ENCODE measurements at places on chromosomes 16 and 17. TPM values are rescaled to one million over a fixed set of nuclear protein-coding genes. Genes with fewer than 3 reads are reported as not detected.

DNA sequence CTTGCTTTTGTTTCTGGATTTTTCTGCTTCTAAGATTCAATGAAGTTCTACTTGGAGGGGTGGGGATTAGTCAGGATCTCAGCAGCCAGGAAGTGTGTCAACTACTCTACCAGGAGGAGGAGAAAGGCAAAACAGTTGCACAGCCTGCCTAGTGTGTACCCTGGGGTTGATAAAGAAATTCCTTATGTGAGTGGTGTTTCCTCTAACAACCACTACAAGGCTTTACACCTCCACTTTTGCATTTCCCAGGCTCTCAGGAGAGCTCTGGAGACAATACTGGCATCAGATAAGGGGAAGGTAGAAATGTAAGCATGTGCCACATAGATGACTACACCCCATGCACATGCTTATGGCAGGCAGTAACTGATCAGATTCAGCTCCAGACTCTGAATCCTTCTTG, 174.6 kb downstream of the TOX3 start:
- H3K27me3 ChIP-seq, result no peaks in the 10 kb centered on the region
- H3K4me1 ChIP-seq, result no peaks in the 10 kb centered on the region
- H3K36me3 ChIP-seq, result no peaks in the 10 kb centered on the region
- H3K4me3 ChIP-seq, result no peak overlapping the region

DNA sequence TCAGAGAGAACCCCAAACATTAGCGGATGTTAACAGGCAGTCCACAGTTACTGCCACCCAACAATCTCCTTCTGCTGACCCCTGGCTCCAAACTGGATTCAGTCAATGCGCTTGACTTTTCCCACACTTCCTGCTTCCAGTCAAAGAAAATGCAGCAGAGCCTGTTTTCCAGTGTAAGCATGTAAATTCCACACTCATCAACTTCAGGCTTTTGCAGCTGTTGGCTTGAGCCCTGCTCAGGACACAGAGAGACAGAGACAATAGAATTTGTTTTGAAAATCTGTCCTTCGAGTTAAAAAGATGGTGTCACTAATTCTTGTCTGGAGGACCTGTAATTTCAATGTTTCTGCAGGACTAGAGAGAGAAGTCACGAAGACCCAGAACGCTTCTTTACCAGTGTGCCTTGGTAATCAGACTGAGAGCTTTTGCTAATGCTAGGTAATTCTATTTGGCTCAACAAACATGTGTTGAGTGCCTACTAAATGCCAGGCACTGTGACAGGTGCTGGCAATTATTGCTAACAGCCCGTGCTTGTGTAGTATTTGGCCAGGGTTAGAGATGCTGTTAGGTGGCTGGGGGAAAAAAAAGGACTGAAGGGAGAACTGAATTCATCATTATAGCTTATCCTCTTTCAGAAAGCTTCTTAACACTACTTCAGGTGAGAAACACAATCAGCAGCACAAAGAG, 32.5 kb downstream of the HOXB1 start:
- no peaks in the 10 kb centered on the region for H3K36me3 ChIP-seq
- no peak overlapping the region for H3K27ac ChIP-seq
- no peak overlapping the region for H3K4me3 ChIP-seq
- DNase-seq, result no peak
- H3K27me3 ChIP-seq, result no peaks in the 10 kb centered on the region

- H3K4me3 ChIP-seq, result no peak within 1 kb of the TSS
- H3K36me3 ChIP-seq, result no peaks in the 10 kb centered on the region
- H3K27ac ChIP-seq, result no peak within 1 kb of the TSS
- DNase-seq, result no peak
- H3K27me3 ChIP-seq, result no peaks in the 10 kb centered on the region
Observed at GRCh38 chr17:28473542-28473941, at the start of gene SLC13A2. Gene SLC13A2 (plus strand): TSS chr17:28473644. CDS start chr17:28473713, 69 bp downstream.

DNA sequence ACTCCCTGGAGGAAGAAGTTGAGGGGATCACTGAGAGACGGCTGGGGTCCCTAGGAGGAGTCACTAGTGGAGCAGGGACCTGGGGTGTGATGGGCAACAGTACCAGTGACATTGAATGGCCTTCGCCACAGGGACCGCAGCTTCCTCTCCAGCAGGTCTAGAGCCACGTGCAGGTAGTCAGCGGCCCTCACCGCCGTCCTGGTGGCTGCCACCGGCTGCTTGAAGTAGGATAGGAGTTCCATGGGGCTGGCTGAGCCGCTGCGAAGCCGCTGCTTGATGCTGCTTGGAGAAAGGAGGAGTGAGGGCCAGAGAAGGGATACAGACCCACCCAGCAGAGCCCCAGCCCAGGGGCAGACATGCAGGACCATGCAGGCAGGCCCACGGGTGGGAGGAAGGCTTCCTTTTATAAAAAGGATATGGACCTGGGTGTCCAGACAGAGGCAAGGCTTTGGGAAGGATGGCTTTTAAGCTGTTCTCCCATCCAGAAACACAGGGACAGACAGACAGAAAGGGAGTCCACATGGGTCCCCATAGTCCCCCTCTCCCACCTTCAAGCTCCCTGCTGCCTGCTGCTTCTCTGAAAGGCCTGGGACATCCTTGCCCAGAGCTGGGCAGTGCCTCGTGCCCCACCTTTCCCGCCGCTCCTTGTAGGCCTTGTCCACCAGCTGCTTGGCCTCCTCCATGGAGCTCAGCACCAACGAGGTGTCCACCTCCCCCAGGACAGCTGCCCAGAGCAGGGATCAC, 827 bp downstream of the MPO start:
- no peaks in the 10 kb centered on the region for H3K36me3 ChIP-seq
- no peak overlapping the region for H3K4me3 ChIP-seq
- no peak overlapping the region for H3K27ac ChIP-seq
- H3K4me1 ChIP-seq, result peaks cover 14% of the 10 kb centered on the region
- no peak for DNase-seq

GRCh38 chr16:31138621-31139578, 3.4 kb upstream of the PRSS8 start:
- H3K4me3 ChIP-seq, result peak overlapping the region; percentile 67
- DNase-seq, result peak; percentile 64
- no peaks in the 10 kb centered on the region for H3K36me3 ChIP-seq
- peaks cover 35% of the 10 kb centered on the region for H3K4me1 ChIP-seq
- peak overlapping the region; percentile 94 for H3K27ac ChIP-seq

MYH2 gene
- total RNA-seq, result 0.28 TPM

DNA sequence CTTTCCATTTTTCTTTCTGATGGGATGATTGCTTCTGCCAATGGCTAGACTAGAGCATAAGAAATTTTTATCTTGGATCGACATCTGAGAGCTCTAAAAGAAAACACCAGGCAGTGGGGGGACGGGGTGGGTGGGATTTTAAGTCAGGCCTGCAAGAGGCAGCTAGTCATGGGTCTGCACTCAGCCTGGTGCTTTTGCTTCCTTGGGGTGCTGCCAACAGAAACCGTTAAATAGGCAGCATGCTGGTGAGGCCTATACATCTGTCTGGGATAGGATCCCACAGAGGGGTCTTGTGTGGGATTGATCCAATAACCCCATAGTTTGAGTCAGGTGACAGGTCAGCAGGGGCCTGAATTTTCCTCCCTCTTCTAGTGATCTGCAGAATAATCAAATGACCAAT, 26.9 kb downstream of the ZNRF1 start:
- no peak overlapping the region for H3K4me3 ChIP-seq
- peak overlapping the region; percentile 77 for H3K27ac ChIP-seq
- no peaks in the 10 kb centered on the region for H3K36me3 ChIP-seq
- no peaks in the 10 kb centered on the region for H3K27me3 ChIP-seq

TM4SF5 gene
- not detected for total RNA-seq

DNA sequence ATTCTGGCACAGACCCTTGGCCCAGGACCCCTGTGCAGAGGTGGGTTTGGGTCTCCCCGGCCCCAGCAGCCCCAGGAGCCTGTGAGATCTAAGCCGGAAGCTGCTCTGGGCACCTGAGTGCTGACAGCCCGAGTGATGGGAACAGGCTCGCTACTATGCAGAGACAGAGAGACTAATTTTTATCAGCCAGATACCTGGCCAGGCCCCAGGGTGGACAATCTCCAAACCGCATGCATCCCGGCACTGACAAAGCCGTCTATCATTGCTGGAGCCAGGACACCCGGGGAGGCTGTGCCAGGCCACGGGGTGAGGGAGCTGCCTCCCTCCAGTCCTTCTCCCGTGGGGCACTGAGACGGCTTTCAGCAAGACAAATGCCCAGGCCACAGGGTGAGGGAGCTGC, 25.0 kb downstream of the CBFA2T3 start:
- no peaks in the 10 kb centered on the region for H3K36me3 ChIP-seq
- H3K4me1 ChIP-seq, result no peaks in the 10 kb centered on the region
- DNase-seq, result no peak
- no peak overlapping the region for H3K27ac ChIP-seq
- no peaks in the 10 kb centered on the region for H3K27me3 ChIP-seq

DNA sequence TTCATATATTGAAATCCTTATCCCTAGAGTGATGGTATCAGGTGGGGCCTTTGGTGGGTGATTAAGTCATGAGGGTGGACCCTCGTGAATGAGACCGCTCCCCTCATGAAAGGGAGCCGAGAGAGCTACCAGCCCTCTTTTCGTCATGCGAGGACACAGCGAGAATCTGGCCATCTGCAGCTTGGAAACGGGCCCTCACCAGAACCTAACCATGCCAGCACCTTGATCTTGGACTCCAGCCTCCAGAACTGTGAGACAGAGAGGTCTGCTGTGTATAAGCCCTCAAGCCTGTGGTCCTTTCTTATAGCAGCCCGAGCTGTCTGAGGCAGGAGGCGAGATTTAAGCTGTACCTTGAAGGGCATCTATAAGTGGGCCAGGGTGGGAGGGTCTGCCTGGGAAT, 23.7 kb upstream of the ACSF3 start:
- no peak overlapping the region for H3K4me3 ChIP-seq
- no peaks in the 10 kb centered on the region for H3K36me3 ChIP-seq
- H3K4me1 ChIP-seq, result no peaks in the 10 kb centered on the region
- no peak overlapping the region for H3K27ac ChIP-seq
- H3K27me3 ChIP-seq, result no peaks in the 10 kb centered on the region

ACSM5 gene
- total RNA-seq, result 11.0 TPM

CDK12 gene
- total RNA-seq, result 54.7 TPM

- H3K4me1 ChIP-seq, result peaks cover 14% of the 10 kb centered on the region
- no peak overlapping the region for H3K4me3 ChIP-seq
- no peaks in the 10 kb centered on the region for H3K36me3 ChIP-seq
- H3K27ac ChIP-seq, result no peak overlapping the region
- H3K27me3 ChIP-seq, result no peaks in the 10 kb centered on the region
Observed at GRCh38 chr17:68296217-68297191, 5.2 kb downstream of the ARSG start.

NHLRC4 gene
- 3.2 TPM for total RNA-seq

MT1H gene
- total RNA-seq, result not detected

- no peaks in the 10 kb centered on the region for H3K36me3 ChIP-seq
- H3K4me1 ChIP-seq, result no peaks in the 10 kb centered on the region
- no peak overlapping the region for H3K27ac ChIP-seq
Observed at GRCh38 chr16:49603956-49604355, 230.4 kb downstream of the C16orf78 start.

DNA sequence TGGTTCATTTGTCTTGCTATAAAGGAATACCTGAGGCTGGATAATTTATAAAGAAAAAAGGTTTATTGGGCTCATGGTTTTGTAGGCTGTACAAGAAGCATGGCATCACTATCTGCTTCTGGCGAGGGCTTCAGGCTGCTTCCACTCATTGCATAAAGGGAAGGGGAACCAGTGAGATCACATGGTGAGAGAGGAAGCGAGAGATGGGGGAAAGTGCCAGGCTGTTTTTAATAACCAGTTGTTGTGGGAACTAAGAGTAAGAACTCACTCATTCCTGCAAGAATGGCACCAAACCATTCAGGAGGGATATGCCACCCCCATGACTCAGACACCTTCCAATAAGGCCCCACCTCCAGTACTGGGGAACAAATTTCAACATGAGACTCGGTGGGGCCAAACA, 24.3 kb downstream of the SPECC1 start:
- no peak overlapping the region for H3K27ac ChIP-seq
- no peaks in the 10 kb centered on the region for H3K36me3 ChIP-seq
- no peaks in the 10 kb centered on the region for H3K4me1 ChIP-seq
- H3K27me3 ChIP-seq, result no peaks in the 10 kb centered on the region
- H3K4me3 ChIP-seq, result no peak overlapping the region

DNA sequence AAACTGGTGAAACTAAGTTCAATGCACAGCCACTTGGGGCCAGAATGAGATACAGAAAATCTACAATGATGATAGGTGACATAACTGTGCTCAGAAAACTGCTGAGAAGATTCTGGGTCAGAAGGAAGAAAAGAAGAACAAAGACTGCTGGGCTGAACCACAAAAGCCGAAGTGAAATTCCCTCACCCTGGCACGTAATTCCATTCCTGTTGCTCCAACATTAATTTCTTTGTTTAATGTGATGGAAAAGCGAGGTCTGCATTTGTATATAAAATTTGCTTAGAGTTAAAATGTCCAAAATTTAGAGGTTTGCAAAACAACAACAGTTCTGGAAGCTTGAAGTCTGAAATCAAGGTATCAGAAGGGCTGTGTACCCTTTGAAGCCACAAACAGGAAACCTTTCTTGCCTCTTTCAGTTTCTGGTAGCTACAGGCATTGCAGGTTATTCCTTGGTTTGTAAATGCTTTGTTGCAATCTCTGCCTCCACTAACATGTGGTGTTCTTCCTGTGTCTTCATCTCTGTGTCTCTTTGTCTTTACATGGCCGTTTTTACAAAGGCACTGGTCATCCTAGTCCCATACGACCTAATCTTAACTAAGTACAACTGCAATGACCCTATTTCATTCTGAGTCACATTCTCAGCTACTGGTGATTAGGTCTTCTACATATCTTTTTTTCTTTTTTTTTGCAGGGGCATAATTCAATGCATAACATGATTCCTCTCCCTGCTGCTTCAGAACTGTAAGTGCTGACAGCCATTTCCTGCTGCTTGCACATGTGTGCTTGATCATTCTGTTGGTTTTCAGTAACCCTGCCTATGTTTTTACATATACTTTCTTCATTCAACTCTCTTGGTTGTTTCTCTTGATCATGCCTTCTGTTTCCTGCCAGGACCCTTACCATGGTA, 603.0 kb upstream of the CDH8 start:
- no peaks in the 10 kb centered on the region for H3K4me1 ChIP-seq
- no peak overlapping the region for H3K27ac ChIP-seq
- H3K36me3 ChIP-seq, result no peaks in the 10 kb centered on the region
- no peak for DNase-seq

OTOP2 gene
- not detected for total RNA-seq

DNA sequence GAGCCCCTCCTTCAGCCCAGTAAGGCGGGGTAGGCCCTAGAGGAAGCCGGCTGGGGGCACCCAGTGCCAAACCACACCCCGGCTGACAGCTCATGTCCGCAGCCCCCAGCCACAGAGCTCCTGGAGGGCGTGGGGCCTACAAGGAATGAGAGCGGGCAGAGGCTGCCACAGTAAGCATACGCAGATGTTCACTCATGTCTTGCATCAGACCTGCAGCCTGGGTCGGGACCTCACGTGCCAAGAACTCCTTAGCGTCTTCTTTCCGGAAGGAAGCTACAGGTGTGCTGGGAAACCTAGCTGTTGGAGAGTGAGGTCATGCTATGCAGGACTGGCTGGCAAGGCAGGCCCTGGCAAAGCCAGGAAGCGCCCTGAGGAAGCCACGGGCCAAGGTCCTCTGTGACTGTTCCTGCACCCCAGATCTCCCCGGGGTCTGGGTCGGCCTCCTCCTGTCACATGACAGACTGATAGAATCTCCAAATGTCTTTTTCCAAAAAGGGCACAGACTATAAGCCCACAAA, 1.6 kb downstream of the ZNF598 start:
- no peak overlapping the region for H3K27ac ChIP-seq
- no peak for DNase-seq
- H3K4me3 ChIP-seq, result peak overlapping the region; percentile 98
- H3K27me3 ChIP-seq, result no peaks in the 10 kb centered on the region
- peaks cover 53% of the 10 kb centered on the region for H3K4me1 ChIP-seq

PRAC1 gene
- total RNA-seq, result not detected

AIPL1 gene
- total RNA-seq, result not detected

TEX14 gene
- 0.92 TPM for total RNA-seq

C1QTNF8 gene
- total RNA-seq, result 7.0 TPM

- H3K36me3 ChIP-seq, result peaks cover 17% of the 10 kb centered on the region
- no peak overlapping the region for H3K4me3 ChIP-seq
- no peak overlapping the region for H3K27ac ChIP-seq
Observed at GRCh38 chr17:82779541-82779940, 27.7 kb downstream of the TBCD start.

CES3 gene
- 0.63 TPM for total RNA-seq

All from thoracic aorta (tissue), 2 donors.